Fibroblast of skin of back (primary cell): ENCODE measurements at places on chromosomes 1 and 21.

- DNase-seq, result no peak
These were observed 6.1 kb downstream of the PLPP3 start for GRCh38 chr1:56573311-56573710.

- no peak for DNase-seq
These were observed 34.6 kb upstream of the MTR start for GRCh38 chr1:236760480-236760879.

- DNase-seq, result no peak
These were observed 101.5 kb downstream of the LMX1A start for GRCh38 chr1:165254896-165255625.

DNA sequence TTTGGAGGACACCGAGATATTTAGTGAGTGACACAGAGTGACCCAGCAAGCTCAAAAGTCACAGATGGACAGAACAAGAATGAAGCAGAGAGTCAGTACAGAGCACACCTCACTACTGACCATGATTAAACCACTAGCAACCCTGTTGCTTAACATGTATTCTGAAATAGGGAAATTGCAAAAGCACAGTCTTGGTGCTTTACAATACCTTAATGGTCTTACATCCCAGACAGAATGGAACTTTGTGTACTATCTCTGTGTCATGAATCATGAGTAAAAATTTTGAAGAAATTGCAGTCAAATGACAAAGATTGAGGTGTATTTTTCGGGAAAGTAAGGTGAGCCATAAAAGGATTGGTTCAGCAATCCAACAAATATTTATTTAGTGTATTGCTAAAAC lies 2.7 kb upstream of the SAMSN1 start:
- DNase-seq, result no peak

GRCh38 chr1:12168451-12169160 lies 1.8 kb downstream of the TNFRSF1B start:
- no peak for DNase-seq

DNA sequence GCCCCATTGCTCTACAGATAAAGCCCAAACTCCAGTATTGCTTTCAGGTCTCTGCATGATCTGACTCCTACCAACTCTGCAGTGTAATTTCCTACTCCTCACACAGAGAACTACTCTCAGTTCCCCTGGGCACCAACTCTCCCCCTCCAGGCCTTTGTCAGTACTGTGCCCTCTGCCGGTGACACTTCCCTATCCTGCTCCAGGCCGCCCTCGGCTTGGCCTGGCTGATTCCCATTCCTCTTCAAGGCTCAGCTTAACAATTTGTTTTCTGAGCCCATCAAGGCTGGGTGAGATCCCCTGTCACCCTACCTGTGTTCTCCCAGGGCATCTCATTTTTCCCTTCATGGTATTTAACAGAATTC lies 2.6 kb downstream of the SLAMF8 start:
- no peak for DNase-seq

DNA sequence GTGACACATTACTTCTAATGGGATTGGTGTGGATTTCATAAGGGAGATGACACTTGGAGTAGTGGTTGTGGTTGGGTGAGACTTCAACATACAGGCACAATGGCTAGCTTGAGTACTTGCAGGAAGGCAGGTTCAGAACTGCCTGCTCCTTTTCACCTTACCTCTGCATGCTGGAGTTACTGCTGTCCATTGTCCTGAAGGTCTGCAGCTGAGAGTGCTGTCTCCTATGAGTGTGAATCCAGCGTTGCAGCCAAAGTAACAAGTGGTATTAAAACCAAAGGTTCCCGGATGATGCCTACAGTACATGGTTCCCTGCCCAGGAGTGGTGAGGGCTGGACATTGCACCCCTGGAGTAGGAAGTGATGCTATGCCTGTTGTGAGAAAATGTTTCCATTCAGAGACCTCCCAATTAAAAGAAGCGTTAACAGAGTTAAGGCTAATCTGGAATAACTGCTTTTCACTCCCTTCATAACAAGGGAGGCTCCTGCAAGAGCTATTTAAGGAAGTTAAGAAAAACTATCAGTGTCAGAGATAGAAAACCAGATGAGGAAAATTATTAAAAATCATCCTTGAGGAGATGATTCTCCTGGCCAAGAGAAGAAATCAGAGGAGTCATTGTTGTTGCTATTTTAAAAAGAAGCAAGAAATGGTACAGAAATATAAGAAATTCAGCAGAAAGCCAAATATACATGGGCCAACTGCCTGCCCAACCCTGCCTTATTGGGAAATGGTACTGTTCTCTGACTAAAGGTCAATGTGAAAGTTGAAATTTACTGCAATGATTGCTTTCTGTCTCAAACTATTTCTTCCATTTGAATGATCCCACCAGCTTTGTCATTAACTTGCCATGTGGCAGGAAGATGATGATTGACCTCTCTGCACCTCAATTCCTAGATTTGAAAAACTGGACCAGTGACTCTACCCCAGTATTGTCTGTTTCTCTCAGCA lies 9.8 kb upstream of the F5 start:
- DNase-seq, result peak; percentile 21

- DNase-seq, result peak; percentile 76
These were observed 8.9 kb downstream of the VSIG8 start for GRCh38 chr1:159853417-159854115.

- peak; percentile 77 for DNase-seq
These were observed 57.8 kb downstream of the SIK1 start for GRCh38 chr21:43369124-43369523.

DNA sequence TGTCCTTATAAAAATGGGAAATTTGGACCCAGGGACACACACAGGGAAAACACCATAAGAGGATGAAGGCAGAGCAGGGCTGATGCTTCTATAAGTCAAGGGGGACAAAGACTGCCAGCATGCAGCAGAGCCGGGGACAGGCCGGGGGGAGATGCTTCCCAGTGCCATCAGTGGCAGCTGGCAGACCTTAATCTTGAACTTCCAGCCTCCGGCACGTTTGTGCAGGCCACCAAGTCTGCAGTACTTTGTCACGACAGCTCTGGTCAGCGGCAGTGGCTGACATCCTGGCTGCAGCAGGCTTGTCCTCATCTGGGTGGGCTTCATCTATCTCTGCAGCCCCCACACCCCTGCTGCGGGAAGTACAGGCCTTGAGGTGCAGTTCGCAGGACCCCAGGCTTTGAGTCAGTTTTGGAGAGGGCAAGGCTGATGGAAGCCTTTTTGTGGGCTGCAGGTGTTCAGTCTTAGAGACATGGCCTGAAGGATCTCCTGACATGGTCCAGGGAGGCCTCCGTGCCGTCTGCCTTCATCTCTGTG lies 186.0 kb downstream of the DYRK1A start:
- no peak for DNase-seq

DNA sequence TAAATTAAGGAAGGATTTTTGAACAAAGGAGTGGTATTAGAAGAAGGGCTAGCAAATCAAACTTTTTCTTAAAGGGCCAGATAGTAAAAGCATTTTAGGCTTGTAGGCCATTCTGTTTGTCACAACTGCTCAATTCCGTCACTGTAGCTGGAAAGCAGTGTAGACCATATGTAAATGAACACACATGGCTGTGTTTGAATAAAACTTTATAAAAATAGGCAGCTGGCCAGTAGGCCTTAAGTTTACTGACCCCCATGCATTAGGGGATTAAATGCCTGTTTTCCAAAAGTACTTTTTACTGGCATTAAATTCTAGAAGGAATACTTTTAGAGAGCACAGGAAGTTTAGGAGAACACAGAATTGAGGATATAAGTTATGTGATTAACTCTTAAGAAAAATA lies 8.9 kb downstream of the IVNS1ABP start:
- DNase-seq, result no peak

DNA sequence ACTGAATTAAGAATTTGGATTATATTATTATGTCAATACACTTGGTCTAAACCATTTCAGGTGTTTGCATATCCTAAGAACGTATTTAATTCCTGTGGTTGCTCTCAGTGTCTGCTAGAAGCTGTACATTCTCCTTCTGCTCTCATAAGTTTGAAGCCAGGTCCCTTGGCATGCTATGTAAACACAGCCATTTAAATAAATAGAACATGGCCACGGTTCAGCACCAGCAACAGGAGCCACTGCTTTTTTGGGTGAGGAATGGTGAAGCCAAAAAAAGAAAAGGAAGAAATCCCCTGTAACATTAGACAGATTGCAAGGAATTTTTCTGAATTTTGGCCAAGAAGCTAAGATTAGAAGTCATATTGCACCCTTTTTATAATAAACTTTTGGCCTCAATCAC lies 19.1 kb downstream of the CCN1 start:
- no peak for DNase-seq

- DNase-seq, result no peak
These were observed 274.9 kb downstream of the NUF2 start for GRCh38 chr1:163596541-163597258.

- DNase-seq, result no peak
These were observed 214.9 kb downstream of the HLX start for GRCh38 chr1:221093903-221094791.

- DNase-seq, result no peak
These were observed 8.5 kb downstream of the GPR3 start for GRCh38 chr1:27400963-27401341.

- peak; percentile 36 for DNase-seq
These were observed 3.0 kb downstream of the FMO1 start for GRCh38 chr1:171251042-171251951.

- no peak for DNase-seq
These were observed 119.2 kb downstream of the TSEN15 start for GRCh38 chr1:184170719-184171118.

DNA sequence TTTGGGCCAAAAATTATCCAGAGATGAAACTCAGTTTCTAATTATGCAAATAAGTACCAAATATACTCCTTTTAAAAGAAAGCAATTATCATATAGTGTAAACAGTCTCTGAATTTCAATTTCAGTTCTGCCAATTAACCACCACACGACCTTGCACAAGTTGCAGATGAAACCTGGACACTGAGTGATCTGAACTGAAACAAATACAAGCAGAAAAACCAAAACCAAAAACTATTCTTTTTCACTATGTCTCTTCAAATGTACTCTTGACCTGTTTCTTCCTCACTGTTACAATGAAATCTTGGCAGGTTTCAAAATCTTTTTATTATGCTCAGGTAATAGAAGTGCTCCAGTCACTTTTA lies 79.2 kb downstream of the TYW3 start:
- DNase-seq, result no peak

GRCh38 chr1:56968878-56969495 lies 3.2 kb upstream of the C8B start:
- no peak for DNase-seq

- DNase-seq, result peak; percentile 5
These were observed 322.4 kb upstream of the DEPDC1 start for GRCh38 chr1:68819190-68819829.

DNA sequence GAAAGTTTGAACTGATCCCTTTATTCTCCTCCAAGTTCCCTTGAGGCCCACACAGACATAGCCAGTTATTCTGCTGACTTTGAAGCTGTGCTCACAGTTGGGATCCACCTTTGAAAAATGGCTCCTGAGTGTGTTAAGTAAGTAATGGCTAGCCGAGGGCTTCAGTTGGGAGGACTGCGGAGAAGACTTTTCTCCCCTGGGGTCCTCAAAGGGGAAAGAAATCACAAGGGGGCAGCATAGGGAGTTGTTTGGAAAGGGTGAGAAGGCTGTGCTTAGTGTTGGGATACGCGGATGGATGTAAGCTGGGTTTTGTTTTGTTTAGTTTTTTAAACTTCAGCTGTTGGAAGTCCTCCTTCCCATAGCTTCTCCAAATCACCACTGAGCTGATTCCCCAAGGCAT lies 8.3 kb downstream of the PGM1 start:
- no peak for DNase-seq

- no peak for DNase-seq
These were observed 626 bp upstream of the HLCS start for GRCh38 chr21:36966821-36967768.

DNA sequence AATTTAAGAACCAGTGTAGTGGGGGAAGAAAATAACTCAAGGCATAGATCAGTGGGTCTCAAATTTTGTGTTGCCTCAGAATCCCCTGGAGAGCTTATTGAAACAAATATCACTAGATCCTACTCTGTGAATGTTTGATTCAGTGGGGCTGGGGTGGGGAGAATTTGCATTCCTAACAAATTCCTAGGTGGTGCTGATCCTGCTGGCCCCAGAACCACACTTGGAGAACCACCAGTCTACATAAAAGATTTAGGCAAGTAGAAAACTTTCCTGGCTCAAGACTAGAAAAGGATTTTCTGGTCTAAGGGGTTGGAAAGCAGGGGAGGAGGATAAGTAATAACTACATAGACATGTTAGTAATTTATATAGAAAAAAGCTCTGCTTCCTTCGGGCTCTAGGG lies 34.1 kb upstream of the C1orf21 start:
- peak; percentile 25 for DNase-seq

DNA sequence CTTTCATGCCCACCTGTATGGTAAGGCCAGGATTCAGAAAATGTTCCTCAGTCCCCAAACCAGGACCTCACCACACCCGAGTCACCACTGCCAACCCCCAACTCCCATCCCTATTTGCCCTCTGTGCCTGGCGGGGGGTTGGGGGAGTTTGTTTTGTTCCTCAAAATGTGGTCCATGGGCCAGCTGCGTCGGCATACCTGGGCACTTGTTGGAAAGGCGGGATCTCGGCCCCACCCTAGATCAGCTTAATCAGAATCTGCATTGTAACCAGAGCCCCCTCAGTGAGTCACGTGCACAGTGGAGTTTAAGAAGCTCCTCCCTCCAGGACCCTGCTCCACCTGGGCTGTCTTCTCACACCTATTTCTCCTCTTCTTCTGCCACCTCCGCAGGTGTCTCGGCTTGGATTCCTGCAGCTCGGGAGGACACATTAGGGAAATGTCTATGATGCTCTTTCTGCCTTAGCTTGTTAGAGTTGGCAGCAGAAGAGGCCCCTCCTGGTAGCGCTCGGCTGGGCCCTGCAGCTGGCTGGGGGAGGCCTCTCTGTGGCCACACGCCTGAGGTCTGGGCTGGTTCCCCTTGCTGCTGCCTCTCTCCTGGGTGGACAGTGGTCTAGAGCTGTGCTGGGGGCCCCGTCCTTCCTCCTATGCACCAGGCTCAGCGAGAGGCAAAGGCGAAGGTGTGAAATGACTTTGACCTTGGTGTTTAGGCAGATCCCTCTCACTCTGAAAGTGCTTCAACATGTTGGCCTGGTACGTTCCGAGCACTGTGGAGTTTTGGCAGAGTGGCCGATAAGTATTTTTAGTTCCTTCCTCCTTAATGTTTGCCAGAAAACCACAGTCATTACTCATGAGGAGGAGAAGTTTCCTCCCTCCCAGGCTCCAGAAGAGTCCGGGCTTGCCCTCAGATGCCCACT lies 41.8 kb upstream of the CAMTA1 start:
- peak; percentile 83 for DNase-seq

GRCh38 chr1:160954158-160955104 lies at the start of gene ITLN2:
Gene ITLN2, minus strand, starts transcription at chr1:160954809. Its CDS starts 68 bp downstream, at chr1:160954741.
- DNase-seq, result peak; percentile 25

GRCh38 chr21:44477131-44477530 lies 21.8 kb downstream of the LRRC3 start:
- no peak for DNase-seq
